ENCODE measurements at places on chromosomes 2 and 18.

DNA sequence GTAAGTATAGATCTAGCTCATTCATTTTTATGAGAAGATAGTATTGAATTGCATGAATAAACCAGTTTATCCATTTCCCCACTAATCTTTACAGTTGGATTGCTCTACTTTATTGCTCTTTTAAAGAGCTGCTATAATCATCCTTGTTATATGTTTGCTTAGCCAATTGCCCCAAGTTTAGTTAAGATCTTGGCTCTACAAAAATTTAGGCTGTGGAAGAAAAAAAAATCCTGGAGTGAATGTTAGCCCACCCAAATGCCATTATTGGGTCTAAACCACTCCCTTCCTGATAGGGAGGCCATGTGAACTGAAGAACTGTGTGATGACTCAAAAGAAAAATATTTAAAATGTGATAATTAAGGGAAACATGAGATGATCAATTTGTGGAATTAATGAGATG is 2.9 kb downstream of the ALS2 start:
- no peak for DNase-seq

DNA sequence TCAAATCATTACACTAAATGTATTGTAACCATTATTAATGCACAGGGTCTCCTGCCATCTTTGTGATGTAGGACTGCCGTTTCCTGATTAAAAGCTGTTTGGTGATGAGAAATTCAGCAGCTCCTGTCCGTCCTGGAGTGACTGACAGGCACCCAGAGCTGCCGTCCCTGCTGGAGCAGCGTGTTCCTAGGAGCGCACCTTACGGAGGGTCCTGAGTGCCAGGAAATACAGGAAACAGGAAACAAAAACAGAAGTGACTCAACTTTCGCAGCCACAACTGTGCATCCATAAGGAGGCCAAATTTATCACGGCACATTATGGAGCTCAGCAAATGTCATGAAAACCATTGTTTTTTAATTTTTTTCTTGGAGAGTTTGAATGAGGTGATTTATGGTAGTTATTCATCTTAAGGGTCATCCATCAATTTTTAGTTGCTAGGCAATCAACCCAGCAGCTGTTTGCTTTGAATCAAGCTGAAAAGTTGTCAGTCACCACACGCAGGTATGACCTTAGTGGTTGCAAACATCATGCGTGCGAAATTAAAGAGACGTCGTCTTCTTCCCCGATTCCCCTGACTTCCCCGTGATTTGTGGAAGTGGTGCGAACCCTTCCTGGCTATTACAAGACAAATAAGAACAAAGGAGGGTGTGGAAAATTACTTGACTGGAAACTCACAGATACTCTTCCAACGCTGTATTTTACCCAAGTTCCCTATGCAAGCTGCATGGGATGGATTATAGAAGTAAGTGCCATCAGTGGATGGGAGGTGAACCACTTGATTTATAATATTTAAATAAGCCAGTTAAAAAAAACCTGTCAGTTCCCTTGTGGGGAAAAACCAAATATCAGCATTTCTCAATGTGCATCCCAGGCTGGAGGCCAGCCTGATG is 19.8 kb downstream of the TSHZ1 start:
- DNase-seq: no peak

- DNase-seq: peak; percentile 61
Measured at GRCh38 chr2:238286987-238287736, 1.2 kb downstream of the PER2 start.

- DNase-seq: no peak
Measured at GRCh38 chr2:32746669-32747068, 118.8 kb downstream of the TTC27 start.

DNA sequence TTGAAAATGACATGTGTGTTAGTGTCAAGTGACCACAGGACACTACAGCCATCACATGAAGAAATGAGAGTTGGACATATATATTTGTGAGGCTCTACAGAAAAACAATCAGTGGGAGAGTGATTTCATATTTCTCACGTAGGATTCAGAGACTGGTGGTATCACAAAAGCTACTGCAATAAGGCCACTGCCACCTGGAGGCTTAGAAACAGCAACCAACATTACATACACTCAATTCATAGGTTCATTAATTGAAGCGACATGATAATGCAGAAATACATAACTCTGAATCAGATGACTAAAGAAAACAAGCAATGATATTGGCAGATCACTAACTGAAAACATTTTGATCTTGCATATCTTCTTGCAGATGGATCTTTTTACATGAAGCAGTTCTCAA is 248.1 kb upstream of the KLHL14 start:
- DNase-seq: no peak

DNA sequence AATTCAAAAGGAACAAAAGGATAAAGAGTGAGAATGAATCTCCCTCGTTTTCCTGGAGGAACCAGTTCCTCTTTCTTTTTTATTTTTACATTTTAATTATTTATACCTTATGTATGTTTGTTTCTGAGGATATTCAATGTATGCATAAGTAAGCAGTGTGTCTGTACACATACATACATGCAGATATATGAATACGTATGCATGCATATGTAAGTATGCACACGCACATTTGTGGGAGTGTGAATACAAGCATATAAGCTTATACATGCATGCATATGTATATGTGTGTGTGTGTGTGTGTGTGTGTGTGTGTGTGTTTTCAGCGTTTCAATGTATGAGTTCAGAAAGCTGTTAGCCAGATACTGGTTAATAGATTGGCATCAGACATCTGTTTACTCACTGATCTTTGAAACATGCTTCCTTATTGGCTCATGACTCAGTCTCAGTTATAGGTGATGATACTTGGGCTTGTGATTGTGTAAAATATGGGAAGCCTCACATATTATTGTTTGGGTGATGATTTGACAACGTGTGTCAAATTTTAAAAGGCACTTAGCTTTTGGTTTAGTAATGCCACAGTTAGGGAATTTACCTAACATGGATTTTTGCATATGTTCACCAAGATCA is 279.7 kb upstream of the TRIB2 start:
- DNase-seq: no peak

DNA sequence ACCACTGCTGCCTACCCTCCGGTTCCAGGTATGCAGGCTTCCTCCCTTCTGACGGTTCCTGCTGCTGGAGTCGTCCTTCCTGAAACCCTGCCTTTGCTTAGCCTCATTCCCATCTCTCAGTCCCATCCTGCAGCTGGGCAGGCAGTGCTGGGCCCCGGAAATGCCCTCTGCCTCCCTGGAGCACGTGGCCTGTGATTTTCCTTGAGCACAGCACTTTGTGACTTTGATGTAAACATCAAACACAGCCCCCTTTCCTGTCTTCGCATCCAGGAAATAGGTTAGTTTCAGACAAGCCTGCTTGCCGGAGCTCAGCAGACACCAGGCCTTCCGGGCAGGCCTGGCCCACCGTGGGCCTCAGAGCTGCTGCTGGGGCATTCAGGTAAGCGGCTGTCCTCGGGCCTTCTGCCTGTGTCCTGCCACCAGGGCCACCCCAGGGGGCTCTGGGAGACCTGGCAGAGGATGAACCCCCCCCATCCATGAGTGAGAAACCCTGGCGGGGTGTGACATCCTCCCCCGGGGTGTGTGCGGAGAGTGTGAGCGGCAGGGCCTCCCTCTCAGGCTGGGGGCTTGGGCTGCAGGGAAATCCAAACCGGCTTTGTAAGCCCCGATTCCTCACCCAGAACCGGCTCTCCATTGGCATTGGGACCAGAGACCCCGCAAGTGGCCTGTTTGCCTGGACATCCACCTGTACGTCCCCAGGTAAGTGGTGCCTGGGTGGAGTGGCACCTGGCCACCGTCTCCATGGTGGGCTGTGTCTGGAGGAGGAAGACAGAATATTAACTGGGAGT is at the start of gene ZAP70:
Gene ZAP70, plus strand, starts transcription at position 281 of the 788 bp plus-strand sequence. CDS start 10,461 bp downstream, outside the sequence.
- no peak for DNase-seq

DNA sequence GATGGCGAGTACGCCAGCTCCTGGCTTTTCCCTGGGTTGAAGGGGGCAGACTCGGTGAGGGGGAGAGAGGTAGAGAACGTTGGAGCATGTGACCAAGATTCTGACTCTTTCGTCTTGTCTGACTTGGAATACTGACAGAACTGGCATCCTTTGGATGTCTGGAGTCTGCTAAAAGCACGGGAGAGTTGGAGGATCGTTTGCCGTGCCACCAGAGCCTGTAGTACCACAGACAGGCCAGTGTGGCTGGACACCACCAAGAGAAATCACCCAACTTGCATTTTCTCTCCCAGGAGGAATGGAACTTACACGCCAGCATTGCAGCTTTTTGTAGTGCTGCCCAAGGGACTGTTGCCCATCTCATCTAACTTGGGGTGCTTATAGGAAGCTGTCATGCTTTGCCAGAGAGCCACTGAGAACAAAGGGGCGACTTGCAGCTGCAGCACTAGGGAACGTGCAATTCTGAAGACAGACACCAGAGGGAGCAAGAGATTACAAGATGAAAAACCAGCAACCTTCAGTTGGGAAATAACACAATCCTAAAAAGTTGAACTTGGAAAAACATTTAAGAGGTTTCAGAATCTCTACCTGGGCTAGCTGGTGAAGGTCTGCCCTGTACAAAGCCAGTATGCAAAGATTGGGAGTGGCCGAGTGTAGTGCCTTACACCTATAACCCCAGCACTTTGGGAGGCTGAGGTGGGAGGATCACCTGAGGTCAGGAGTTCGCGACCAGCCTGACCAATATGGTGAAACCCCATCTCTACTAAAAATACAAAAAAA is 24.1 kb downstream of the PSMG2 start:
- DNase-seq: peak; percentile 45

GRCh38 chr2:74806920-74807319 is 27.0 kb upstream of the HK2 start:
- no peak for DNase-seq

- DNase-seq: no peak
Measured at GRCh38 chr18:65955747-65956146, 204.9 kb downstream of the CDH7 start.
